ENCODE measurements at places on chromosomes 5 and 9.

- no peak for DNase-seq
These were observed 8.5 kb downstream of the PTGS1 start for GRCh38 chr9:122379340-122379739.

GRCh38 chr5:52523701-52524100, 264.0 kb upstream of the ITGA1 start:
- no peak for DNase-seq

- DNase-seq: peak; percentile 47
These were observed 21.9 kb upstream of the VDAC1 start for GRCh38 chr5:134026521-134027287.

- DNase-seq: peak; percentile 1
These were observed 324.4 kb upstream of the ARRDC3 start for GRCh38 chr5:91707521-91707841.

- DNase-seq: no peak
These were observed 51.9 kb upstream of the NMUR2 start for GRCh38 chr5:152456815-152457443.

GRCh38 chr5:177447611-177448243, 1.1 kb downstream of the PRR7 start:
- peak; percentile 81 for DNase-seq

DNA sequence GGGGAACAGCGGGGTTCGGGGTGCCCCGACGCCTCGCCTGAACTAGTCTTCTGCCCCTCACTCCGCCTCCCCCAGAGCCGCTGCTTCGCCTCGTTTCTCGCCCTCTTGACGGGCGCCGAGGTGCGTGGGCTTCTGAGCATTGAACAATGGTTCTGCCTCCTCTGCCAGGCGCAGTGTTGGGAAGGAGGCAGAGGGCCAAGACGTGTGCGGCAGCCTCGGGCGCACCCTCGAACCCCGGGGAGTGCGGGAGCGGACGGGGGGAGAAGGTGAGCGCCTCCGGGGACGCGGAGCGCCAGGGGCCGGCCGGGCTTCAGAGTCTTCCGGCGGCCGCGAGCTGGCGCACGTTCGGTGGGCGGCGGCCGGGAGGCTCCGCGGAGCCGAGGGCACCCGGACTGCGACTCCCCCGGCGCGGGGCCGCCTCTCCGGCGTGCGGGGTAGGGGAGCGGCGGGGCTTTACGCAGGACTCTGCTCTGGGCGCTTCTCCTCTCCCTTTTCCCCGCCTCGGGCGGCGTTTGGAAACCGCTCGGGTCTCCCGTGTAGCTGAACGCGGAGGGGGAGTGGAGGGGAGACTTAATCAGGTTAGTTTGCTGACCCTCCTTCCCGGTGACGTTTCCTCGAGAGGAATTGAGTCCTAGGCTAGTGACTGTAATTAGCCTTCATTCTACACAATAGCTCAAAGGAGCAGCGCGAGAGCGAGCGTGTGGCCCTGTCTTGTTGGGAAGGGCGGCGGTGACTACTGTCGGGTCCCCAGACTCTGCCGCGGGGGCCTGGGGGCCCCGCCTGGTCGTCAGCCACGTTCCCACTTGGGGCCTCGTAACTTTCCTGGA, 1.1 kb downstream of the VLDLR start:
- peak; percentile 42 for DNase-seq

DNA sequence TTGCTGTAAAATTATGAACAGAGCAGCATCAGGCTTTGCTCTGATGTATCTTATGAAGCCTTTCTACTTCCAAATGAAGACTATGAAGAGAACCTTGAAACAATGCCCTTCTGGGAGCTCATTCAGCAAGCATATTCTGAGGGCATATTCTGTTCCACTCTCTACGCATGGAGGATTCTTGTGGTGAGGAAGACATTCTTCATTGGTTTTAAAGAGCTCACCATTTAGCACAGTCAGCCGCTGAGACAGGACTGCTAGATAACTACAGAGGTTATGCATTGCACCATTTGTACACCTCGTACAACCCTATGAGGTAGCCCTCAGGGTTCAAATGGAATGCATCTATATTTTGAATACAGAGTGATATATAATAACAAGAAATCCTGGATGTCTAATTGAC, 61.0 kb downstream of the INVS start:
- no peak for DNase-seq

GRCh38 chr5:135670588-135670987, 91.8 kb upstream of the CXCL14 start:
- DNase-seq: no peak

- no peak for DNase-seq
These were observed 42.3 kb upstream of the CXXC5 start for GRCh38 chr5:139605887-139606286.

GRCh38 chr9:97557606-97558095, 56.2 kb downstream of the TMOD1 start:
- no peak for DNase-seq

- no peak for DNase-seq
These were observed 145.3 kb upstream of the SMARCA2 start for GRCh38 chr9:1869843-1870242.

- DNase-seq: no peak
These were observed 33.6 kb upstream of the SLC36A1 start for GRCh38 chr5:151413800-151414199.

GRCh38 chr5:135750506-135750905, 84.0 kb upstream of the SLC25A48 start:
- no peak for DNase-seq

DNA sequence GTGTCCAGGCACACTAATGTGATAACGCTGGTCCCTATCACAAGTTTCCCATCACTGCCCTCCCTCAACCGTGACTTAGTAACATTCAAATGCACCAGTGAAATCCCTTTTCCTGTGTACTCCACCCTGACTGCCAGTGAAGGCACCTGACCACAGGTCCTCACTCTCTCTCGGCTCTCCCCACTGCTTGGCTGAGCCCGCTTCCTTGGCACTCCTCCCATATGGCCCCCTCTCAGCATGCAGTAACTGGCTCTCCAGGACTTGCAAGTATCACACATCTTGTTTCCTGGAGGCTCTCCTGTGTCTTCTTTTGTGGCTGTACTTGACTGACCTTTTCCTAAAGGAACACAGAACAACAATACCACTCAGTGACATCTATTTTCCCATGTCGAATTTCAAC, 292.0 kb upstream of the ZNF608 start:
- DNase-seq: no peak

GRCh38 chr9:105694848-105695581, 674 bp downstream of the TMEM38B start:
- peak; percentile 45 for DNase-seq

- no peak for DNase-seq
These were observed 40.9 kb upstream of the PWWP2A start for GRCh38 chr5:160159991-160160792.

DNA sequence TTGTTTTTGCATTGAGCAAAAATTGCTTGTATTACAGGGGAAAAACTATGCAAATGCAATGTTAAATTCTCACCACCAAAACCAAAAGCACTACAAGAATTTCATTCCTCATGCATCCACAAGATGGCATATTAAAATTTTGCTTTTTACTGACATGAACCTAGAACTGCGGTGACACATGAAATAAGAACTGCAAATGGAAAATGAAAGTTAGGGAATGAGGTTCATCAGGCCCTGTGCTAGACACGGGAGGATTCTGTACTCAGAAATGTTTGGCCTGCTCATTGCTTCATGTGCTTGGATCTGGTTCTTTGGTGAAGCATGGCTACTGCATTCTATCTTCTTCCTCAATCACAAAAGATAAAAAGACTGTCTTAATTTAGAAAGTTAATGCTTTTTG, 9.1 kb upstream of the RFK start:
- peak; percentile 86 for DNase-seq

- DNase-seq: no peak
These were observed 319.4 kb downstream of the CDH10 start for GRCh38 chr5:24325306-24325832.

- peak; percentile 95 for DNase-seq
These were observed 85.8 kb downstream of the MRPS27 start for GRCh38 chr5:72234265-72234700.

GRCh38 chr5:107487056-107487542, 183.6 kb downstream of the EFNA5 start:
- no peak for DNase-seq

DNA sequence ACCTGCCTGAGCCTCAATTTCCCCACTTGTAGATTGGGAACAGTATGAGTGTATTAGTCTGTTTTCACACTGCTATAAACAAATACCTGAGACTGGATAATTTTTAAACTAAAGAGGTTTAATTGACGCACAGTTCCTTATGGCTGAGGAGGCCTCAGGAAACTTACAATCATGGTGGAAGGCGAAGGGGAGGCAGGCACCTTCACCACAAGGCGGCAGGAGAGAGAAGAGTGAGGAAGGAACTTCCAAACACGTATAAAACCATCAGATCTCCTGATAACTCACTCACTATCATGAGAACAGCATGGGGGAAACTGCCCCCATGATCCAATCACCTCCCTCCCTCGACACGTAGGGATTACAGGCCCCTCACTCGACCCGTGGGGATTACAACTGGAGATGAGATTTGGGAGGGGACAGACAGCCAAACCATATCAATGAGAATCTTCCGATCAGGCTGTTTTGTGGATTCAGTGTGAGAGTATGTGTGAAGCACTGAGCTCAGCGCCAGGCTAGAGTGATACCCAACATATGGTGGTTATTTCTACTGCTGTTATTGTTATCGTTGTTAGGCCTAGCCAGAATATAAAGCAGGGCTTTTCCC, 14.6 kb upstream of the LMX1B start:
- no peak for DNase-seq

- DNase-seq: no peak
These were observed 190.4 kb downstream of the RGS3 start for GRCh38 chr9:113653746-113654604.

DNA sequence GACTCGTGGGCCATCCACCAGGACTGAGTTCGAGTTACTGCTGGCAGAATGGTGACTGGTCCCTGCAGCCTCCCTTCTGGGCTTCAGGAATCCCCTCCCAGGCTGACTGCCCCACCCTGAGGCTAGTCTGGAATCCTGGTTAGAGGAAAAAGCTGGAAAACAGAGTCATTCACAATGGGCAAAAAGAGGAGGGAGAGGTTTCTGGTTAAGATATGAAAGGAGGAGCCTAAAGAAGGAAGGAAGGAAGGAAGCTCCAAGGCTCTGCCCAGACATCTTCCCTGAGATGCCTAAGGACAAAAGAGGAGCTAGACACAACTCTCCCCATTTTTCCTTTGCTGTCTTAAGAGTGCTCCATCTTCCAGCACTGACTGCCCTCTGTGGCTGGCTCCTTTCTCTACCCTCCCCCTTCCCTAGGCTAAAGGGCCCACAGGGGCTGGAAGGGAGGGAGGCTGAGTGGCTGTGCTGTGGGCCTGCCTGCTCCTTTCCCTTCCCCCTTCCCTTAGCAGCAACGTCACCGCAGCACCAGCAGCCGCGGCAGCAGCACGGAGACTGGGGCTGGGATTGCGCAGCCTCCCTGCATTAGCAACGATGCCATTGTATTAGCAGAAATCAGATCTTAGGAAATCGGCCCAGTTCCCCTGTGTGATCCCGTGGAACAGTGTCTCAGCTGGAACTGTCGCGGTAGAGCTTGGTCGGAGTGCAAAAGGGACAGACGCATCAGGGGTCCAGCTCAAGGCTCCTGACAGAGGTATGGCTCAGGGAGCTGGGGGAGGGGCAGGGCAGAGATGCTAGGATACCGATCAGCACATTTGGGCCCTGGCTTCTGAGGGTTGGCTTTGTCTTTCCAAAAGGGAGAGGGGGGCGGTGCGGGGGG, 48.7 kb downstream of the RUSC2 start:
- DNase-seq: peak; percentile 94

- DNase-seq: peak; percentile 67
These were observed 15.7 kb downstream of the PNPLA7 start for GRCh38 chr9:137534256-137535119.

DNA sequence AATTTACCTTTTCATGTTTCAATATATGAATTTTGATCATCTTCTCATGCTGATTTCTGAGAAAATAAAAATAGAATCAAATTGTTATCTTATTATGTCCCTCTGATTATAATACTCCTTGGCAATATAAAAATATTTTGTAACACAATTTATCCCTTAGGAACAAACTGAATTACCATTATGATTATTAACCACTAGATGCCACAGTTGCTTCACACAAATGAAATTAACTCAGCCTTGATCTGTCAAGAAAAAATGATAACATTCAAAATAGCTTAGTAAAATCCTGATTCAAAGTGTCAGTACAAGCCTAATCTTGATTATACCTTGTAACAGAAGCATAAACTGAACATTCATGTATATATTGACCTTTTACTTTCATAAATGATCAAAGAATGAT, 4.8 kb upstream of the CHSY3 start:
- DNase-seq: peak; percentile 46

GRCh38 chr9:95092262-95093072, 225.0 kb downstream of the FANCC start:
- peak; percentile 97 for DNase-seq

- peak; percentile 42 for DNase-seq
These were observed 617.8 kb downstream of the PDE4D start for GRCh38 chr5:59275510-59276324.

DNA sequence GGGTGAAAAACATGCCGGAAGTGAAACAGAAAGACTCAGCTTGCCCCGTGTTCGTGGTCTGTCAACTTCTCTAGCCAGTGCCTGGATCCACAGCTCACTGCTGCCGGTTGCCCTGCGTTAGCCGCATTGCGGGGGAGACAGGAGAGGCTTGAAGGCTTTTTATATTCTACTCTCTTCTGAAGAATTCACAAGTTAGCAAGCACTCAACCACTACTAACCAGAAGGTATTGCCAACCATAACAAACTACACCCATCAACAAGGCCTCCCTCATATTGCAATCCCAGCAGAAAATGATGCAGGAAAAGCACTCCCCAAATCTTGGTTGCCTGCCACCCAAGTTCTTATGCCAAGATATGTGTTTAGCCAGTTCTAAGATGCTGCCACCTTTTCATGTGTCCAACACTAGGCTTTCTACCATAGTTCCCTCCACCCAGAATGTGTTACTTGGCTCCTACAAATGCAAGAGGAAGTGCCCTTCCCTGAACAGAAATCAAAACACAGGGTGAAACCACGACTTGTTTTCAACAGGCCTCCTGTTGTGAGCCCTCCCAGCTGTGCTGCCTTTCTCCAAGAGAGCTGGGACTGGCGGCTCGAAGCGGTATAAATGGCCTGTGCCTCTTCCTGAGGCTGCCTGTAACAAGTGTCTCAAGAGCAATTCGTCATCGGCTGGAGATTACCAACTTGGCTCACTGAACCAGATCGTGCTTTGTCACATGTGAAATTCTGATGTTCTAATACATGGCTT, 129.0 kb downstream of the SNX18 start:
- peak; percentile 91 for DNase-seq

GRCh38 chr9:134128727-134129679, 6.9 kb upstream of the WDR5 start:
- no peak for DNase-seq

DNA sequence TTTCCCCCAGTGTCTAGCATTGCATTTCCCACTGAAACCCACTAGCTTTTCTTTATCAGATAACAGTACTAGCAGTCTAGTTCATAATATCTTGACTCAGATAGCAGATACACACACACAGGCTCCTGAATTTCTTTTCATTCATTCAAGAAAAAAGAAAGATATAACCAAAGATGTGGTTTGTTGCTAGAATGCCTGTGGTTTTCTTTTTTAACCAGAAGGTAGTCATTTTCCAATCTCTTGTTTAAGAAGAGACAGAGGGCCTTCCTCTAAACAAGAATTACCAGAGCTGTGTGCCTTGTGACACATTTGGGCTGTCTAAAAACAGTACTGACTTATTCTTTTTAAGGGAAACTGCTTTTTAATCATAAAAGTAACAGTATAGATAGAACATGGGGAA, 167.3 kb downstream of the PJA2 start:
- DNase-seq: no peak
